Activated T-helper 2 cell treated with anti-CD3 and anti-CD28 coated beads, Interferon-gamma antibody, Interleukin-2, Interleukin-4, amounts not matched to agents 10 μg/mL and 5 μg/mL and 100 μg/mL, durations not matched to agents 14 hours and 24 hours and 36 hours (primary cell): ENCODE measurements at places on chromosomes 16 and 17. TPM values are rescaled to one million over a fixed set of nuclear protein-coding genes. Genes with fewer than 3 reads are reported as not detected.

GRCh38 chr17:80652756-80653330, 108.2 kb downstream of the RPTOR start:
- no peak for DNase-seq
- H3K36me3 ChIP-seq: peaks cover 59% of the 10 kb centered on the region
- peak overlapping the region; percentile 46 for H3K27ac ChIP-seq
- H3K4me1 ChIP-seq: peaks cover 52% of the 10 kb centered on the region
- H3K27me3 ChIP-seq: no peaks in the 10 kb centered on the region
- no peak overlapping the region for H3K4me3 ChIP-seq

- peaks cover 31% of the 10 kb centered on the region for H3K4me1 ChIP-seq
- peak overlapping the region; percentile 67 for H3K27ac ChIP-seq
- no peak for DNase-seq
- no peaks in the 10 kb centered on the region for H3K27me3 ChIP-seq
Measured at GRCh38 chr16:50213939-50214519, 52.3 kb upstream of the ADCY7 start.

- peaks cover 30% of the 10 kb centered on the region for H3K4me1 ChIP-seq
- no peak for DNase-seq
- H3K36me3 ChIP-seq: no peaks in the 10 kb centered on the region
- H3K27me3 ChIP-seq: no peaks in the 10 kb centered on the region
Measured at GRCh38 chr16:30567160-30567990, 4.1 kb downstream of the ZNF688 start.

DNA sequence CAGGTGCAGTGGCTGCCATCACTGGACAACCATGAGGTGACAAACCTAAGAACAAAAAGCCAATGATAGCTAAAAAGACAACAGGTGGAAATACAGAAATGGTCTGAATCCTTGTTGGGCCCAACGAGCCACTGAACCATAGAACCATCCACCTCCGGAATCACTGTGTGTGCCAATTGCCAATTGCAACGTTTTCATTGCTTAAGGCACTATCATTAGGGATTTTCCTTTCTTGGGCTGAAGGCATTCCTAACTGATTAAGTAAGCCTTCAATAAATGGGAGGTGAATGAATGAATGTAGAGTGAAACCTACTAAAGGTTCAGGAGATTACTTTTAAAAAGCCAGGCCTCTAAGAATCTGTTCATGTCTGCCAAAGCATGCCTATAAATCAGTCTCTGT, 3.6 kb downstream of the USP31 start:
- no peak overlapping the region for H3K4me3 ChIP-seq
- peaks cover 5% of the 10 kb centered on the region for H3K27me3 ChIP-seq
- peaks cover 18% of the 10 kb centered on the region for H3K4me1 ChIP-seq
- DNase-seq: no peak
- H3K27ac ChIP-seq: no peak overlapping the region

- H3K36me3 ChIP-seq: no peaks in the 10 kb centered on the region
- H3K27ac ChIP-seq: no peak overlapping the region
- H3K27me3 ChIP-seq: peaks cover 7% of the 10 kb centered on the region
- H3K4me1 ChIP-seq: no peaks in the 10 kb centered on the region
Measured at GRCh38 chr17:79667746-79668145, 56.9 kb upstream of the RBFOX3 start.

DNA sequence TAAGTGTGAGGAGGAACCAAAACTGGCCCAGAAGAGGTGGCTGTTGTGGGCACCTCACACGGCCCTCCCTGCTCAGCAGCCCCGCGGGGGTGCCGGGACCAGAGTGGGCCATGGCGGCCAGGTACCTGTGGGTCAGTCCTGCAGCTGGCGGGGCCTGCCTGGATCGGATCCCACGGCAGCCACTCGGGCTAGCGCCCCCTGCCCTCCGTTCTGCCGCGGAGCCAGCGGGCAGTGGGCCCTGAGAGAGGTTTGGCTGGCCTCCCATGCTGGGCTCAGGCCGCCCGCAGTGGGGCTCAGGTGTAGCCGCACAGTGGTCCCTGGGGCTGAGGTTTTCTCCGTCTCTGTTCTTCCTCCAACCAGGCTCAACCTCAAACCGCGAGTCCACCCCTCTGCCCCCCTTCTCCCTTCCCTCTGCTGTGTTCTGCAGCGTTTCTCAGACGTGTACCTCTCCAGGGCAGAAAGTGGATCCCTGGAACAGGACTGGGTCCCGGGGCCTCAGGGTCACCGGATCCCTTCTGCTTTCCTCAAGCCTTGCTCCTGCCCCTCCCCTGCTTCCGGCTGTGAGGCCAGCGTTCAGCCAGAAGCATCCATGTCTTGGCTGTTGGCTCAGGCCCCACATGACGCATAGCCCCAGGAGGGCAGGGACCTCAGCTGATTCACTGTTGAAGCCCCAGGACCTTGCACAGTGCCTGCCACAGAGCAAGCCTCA, 28.6 kb upstream of the ITGA3 start:
- no peaks in the 10 kb centered on the region for H3K36me3 ChIP-seq
- no peak overlapping the region for H3K27ac ChIP-seq
- peaks cover 7% of the 10 kb centered on the region for H3K4me1 ChIP-seq
- no peak for DNase-seq

Gene OSGIN1
- total RNA-seq: 1.4 and 2.1 TPM in 2 replicates

Gene ITGB3
- total RNA-seq: not detected in 2 replicates
